ENCODE measurements at places on chromosomes 12 and 14. TPM values are rescaled to one million over a fixed set of nuclear protein-coding genes. Genes with fewer than 3 reads are reported as not detected.
A peak's percentile ranks its signal among the peaks of the same experiment; 100 is the strongest.

DNA sequence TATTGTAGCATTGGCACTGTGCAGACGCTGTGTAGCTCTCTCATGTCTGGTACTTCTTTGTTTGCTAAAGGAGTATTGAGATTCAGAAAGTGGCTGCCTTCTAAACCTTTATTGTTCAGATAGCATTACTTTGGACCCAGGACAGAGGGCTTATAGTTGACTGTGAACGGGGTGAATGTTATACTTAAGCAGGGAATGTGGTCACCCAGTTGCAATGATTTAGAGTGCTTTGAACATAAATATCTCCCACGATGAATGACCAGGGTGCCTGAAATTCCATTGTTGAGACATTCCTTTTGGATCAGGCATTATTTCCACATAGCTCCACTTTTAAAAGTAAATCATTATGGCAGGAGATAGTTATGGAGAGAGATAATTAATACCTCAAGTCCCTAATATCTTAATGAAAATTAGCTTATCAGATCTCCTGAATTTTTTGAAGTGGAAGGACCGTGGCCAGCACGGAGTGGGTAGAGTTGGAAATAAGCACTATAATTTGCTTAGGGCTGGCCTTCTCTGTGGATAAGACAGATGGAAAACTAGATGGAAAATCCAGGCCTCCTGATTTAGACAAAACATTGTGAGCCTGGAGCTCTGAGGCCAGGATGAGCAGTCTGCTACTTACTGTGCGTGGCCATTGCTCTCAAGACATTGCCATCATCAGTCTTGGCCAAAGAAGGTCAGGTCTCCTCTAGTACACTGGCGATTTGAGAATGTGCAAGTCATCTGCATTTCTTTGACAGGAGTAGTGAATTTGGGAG lies 114.5 kb downstream of the ETV6 start:
- DNase-seq, result no peak

Gene HOXC4
- polyA plus RNA-seq, result 0.17 TPM

GRCh38 chr12:127425474-127425873 lies 841.5 kb upstream of the TMEM132C start:
- DNase-seq, result no peak

Gene APOF
- polyA plus RNA-seq, result not detected

Gene AGAP2
- polyA plus RNA-seq, result 4.0 TPM

- DNase-seq, result no peak
Measured at GRCh38 chr14:94224040-94224439, 49.9 kb downstream of the PPP4R4 start.

GRCh38 chr14:29350496-29350895 lies 577.2 kb downstream of the PRKD1 start:
- DNase-seq, result no peak

Gene KLC1
- polyA plus RNA-seq, result 56.3 TPM

GRCh38 chr14:69039288-69039628 lies 60.2 kb upstream of the ACTN1 start:
- DNase-seq, result no peak

Gene FGF23
- not detected for polyA plus RNA-seq

DNA sequence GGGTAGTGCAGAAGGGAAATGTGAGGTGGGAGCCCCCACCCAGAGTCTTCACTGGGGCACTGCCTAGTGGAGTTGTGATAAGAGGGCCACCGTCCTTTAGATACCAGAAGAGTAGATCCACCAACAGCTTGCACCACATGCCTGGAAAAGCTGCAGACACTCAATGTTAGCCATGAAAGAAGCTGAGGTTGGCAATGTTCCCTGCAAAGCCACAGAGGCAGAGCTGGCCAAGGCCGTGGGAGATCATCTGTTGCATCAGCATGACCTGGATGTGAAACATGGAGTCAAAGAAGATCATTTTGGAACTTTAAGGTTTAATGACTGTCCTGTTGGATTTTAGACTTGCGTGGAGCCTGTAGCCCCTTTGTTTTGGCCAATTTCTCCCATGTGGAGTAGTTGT lies 468.4 kb upstream of the FOXG1 start:
- no peak for DNase-seq

- DNase-seq, result no peak
Measured at GRCh38 chr14:60317609-60318008, 68.6 kb downstream of the PPM1A start.

- DNase-seq, result peak; percentile 86
Measured at GRCh38 chr12:89166525-89166934, 185.8 kb downstream of the DUSP6 start.

DNA sequence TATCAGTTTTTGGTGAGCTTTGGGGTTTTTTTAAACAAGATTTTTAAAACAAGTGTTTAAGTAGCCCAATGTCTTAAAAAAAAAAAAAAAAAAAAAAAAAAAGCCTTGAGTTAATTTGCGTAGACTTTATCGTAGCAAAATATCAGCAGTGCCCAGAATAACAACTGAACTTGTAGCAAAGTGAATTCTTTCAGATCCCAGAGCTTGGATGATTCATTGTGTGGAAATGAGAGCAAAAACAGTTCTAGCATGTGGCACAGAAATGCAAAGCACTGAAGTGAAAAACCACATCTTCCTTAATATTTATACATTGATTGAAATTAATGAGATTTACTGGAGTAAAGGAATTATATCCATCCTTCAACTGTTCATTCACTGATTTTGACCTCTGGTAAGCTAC lies 258.1 kb downstream of the EGLN3 start:
- DNase-seq, result no peak

- no peak for DNase-seq
Measured at GRCh38 chr12:70853326-70853725, 67.2 kb downstream of the PTPRR start.

Gene PCED1B
- 8.8 TPM for polyA plus RNA-seq

Gene VASH1
- polyA plus RNA-seq, result 0.39 TPM

- DNase-seq, result no peak
Measured at GRCh38 chr12:92138144-92138543, 7.5 kb downstream of the BTG1 start.

- no peak for DNase-seq
Measured at GRCh38 chr14:101019990-101020710, 116.6 kb upstream of the RTL1 start.

Gene LGALS3
- polyA plus RNA-seq, result 8.7 TPM

- DNase-seq, result no peak
Measured at GRCh38 chr12:69275471-69275891, 36.1 kb downstream of the CPSF6 start.

Gene SLC6A12
- not detected for polyA plus RNA-seq

DNA sequence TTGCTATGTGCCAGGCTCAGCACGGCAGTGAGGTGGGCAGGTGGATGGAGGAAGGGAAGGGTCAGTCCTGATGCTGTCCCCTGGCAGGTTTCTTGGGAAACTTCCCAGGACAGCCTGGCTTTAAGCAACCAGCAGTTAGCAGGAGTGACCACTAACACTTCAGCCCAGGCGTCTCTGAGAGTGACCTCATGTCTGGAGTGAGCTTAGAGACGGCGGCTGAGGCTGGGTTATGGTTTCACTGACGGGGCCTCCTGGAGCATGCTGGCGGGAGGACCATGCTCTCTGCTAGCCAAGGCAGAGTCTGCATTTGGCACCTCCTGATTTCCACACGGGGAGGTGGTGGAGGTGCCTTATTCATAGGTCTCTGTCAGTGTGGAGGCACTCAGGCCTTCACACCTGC lies 2.5 kb downstream of the HHIPL1 start:
- DNase-seq, result no peak

DNA sequence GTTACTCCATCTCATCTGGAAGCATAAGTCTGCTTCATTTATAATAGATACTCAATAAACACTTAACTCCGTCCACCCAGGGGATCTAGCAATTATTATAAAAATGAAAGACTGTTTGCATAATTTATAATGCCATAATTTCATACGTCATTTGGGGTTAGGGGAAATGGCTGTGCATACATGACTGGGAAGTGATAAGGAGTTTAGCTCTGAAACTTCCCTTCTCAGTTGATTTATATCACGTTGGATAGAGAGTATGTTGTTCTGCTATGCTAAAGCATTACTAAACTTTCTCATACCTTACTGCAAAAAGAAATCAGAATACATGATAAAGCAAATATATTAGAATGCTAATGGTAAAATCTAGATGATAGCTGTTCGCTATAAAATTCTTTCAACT lies 90.4 kb upstream of the DYNC1H1 start:
- no peak for DNase-seq

Gene TAS2R8
- not detected for polyA plus RNA-seq

- no peak for DNase-seq
Measured at GRCh38 chr12:64951944-64952343, 127.5 kb downstream of the TBC1D30 start.

Gene PLA2G1B
- polyA plus RNA-seq, result not detected

Gene AMN
- polyA plus RNA-seq, result 5.0 TPM

- no peak for DNase-seq
Measured at GRCh38 chr12:119835068-119835467, 42.1 kb downstream of the CIT start.

GRCh38 chr14:90791486-90791885 lies 24.7 kb downstream of the TTC7B start:
- no peak for DNase-seq

DNA sequence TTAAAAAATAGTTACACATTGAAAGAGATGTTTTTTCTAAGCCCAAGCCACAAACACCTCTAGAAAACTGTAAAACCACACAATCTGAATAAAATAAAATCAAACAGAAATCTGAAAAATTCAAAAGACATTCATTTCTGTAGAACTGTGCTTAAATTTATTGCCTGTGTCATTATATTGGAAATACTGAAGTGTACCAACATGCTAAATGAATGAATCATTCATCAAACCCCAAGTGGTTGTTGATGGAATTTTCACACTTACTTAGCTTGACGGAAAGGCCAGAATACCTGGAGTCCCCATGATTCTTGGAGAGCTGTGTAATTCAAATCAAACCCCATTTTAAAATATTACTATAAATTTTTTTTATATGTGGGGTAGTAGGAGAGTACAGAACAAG lies 2.7 kb downstream of the KITLG start:
- DNase-seq, result no peak

Measured in naive B cell (primary cell).